Esophagus muscularis mucosa (tissue), 4 donors: ENCODE measurements at places on chromosomes 5 and 9.

GRCh38 chr9:18896531-18897179 is 136.4 kb downstream of the SAXO1 start:
- DNase-seq = no peak

DNA sequence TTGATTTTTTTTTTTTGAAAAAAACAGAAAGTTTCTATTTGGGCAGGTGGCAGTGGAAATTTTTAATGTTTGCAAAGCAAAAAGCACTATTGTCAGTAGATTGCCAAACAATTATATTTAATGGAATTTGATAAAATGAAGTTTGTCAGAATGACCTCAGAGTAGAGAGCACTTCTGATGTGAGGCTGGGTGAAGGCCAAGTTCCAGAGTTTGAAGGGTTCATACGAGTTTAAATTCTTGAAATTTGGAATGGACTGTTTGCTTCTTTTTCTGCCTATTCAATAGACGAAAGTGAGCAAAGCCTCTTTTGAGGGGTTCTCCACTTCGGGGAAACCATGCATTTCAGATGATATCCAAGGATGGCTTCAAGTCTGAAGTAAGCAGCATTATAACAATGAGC is 7.4 kb downstream of the SHC3 start:
- no peak for DNase-seq

GRCh38 chr5:82560561-82560960 is 282.4 kb upstream of the RPS23 start:
- no peak for DNase-seq

DNA sequence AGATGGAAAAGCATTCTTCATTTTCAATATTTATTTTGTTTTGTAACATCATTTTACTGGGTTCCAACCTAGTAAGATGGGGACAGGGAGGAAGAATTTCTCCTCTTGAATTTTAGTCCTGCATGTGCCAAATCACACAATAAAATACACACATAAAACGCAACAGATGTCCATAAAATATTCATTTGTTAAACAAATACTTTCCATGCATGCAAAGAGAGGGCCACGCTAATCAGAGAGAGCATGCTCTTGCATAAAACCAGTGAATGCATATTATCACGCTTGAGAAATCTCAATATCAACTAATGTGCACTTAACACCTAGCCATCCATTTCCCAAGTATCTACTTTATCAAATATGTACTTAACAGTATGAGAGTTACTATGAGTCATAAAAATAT is 212.6 kb upstream of the TARS1 start:
- no peak for DNase-seq

GRCh38 chr9:96460470-96460869 is 10.5 kb downstream of the HABP4 start:
- DNase-seq = no peak

DNA sequence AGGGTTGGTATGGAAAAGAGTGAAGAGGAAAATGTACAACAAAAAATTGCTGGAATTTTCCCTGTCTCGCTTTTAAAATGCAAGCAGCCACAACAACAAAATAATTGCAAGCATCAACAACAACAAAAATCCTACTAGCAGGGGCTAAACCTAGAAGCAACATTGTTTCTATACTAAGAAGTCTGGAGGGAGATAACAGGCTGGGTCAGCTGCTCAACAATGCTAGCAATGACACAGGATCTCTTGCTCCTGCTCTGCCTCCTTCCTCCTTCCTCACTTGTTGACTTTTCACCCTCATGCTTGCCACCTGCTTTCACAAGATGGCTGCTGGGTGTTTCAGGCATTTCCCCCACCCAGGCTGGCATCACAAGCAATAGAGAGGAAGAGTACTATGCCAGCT is 7.6 kb upstream of the AOPEP start:
- DNase-seq = no peak

DNA sequence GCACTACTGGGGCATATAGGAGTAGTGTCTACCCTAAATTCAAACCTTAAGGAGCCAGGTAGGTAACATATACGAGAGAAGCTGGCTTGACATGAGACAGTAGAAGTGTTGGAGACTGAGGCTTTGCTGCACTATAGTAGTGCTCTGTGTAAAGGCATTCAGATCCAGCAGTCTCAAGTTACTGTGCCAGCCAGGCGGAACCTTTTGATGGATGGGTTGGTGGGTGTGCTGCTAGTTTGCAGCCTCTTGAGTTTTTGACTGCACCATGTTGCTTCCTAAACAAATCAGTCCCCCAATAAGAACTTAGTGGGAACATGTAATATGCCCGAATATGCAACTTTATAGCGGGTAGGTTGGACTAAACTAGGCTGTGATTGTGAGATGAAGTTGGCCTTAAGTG is 1.5 kb downstream of the CLTA start:
- no peak for DNase-seq

DNA sequence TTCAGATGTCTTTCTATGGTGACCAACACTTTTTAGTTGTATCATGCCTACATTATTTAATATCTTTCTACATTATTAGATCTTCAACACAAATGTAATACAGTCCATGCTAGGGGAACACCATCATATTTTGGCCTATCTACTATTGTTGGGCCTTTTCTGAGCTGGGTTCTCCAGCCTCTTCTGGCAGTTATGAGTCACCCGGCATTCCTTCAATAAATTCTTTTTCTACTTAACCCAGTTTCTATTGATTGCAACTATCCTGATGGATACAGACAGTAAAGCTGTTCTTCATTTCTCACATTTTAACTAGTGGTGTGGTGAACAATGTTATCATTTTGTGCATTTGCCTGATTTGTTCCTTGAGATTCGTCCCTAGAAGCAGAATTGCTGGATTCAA is 529.3 kb downstream of the BNC2 start:
- no peak for DNase-seq

DNA sequence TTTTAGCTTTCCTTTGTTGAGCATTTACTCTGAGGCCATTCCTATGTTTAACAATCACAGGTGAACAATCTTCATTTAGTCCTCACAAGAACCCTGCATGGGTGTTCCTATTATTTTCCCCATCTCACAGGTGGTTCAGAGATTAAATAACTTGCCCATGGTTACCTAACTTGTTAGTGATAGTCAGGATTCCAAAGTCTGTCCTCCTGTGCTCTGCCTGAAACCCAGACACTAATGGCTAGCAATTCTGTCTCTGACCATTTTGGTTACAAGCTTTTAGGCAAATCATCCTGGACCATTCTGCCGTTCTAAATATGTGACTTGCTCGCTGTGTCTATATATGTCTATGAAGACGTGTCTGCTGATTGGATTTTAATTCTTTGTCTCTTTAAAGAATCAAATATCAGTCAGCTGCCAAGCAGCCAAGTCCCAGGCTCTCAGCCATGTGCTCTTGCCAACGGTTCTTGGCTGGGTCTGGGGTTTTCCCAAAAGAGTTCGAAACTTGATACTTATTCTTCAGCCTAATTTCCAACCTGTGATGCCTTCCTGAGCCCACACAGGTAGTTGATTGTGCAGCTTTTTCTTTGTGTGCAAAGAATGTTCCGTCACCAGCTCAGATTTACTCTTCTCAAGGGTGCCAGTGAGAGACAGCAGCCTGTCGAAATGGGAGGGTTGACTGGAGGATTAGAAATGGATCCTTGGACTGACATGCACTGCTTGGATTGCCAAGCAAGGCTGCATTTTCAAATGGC is 121.7 kb downstream of the NREP start:
- no peak for DNase-seq

DNA sequence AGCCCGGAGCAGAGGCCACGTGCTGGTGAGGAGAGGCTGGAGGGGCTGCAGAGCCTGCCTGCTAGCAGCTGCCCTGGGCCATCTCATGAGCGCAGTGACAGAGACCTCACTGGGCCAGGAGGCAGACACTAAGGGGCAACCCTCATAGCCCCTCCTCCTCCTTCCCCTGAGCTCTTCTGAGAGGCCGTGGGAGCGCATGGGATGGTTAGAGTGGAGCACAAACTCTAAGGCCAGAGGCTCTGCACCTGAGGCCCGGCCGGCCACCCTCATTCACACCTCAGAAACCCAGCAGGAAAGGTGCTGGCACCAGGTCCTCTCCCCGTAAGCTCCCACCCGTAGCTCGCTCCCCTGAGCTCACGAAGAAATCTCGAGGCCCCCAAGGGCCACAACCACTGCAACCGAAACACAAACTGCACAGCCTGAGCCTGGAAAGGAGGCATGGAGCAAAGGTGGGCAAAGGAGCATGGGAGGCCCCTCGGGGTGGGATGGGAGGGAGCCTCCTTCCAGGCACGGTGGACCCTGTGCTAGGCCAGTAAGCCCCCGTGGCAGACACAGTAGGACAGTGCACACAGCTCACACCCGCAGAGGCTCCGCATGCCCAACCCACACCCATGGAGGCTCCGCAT is 17.7 kb downstream of the CAMSAP1 start:
- DNase-seq = no peak

- no peak for DNase-seq
These were observed 151.8 kb downstream of the SMC2 start for GRCh38 chr9:104245925-104246324.

DNA sequence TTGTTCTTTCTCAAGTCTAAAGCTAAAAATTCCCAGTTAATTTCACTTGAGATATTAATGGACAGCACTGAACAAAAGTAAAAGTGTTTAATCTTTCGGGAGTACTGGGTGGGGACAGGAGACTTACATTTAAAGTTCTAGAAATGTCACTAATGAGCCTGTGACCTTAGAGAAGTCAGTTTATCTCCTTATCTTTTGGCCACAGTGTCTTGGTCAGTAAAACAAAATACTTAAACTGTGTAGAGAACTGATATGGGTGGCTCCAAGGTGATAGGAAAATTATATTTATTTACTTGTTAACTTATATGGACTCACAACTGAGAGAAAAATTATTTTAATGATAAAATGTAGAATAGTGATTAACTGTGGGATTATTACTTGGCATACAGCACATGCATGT is 8.9 kb downstream of the IPO11 start:
- DNase-seq = no peak

- no peak for DNase-seq
These were observed 22.0 kb upstream of the GNAQ start for GRCh38 chr9:78053627-78054026.

DNA sequence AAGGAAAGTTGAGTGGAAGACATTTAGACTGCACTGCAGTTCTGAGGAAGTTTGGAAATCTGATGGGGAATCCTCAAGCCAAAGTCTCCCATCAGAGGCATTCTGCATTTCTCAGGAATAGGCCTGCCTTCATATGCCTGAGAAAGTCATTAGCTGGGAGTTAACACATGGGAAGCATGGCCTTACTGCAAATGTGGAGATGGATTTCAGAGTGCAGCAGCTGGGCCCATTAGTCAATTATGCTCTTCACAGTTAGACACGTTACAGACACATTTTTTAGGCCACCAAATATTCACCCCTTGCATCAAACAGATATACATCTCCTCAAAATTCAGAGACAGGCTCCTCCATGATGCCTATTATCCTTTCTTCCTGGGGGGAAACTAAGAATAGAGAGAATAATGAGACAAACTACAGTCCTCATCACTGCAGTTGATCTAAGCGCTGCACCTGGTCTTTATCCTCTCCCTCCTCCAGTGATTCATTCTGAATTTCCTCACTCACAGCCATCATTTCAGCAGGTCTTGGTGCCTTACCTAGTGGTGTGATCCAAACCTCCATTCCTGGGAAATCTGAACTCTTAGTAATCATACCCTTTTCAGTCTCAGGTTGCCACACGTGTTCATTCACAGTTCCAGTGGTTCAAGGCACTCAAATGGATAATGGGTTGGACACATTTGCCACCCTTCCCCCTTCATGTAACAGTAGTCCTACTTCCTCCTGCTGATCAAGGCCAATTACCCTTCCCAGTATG is 47.9 kb upstream of the PPP2CA start:
- no peak for DNase-seq

DNA sequence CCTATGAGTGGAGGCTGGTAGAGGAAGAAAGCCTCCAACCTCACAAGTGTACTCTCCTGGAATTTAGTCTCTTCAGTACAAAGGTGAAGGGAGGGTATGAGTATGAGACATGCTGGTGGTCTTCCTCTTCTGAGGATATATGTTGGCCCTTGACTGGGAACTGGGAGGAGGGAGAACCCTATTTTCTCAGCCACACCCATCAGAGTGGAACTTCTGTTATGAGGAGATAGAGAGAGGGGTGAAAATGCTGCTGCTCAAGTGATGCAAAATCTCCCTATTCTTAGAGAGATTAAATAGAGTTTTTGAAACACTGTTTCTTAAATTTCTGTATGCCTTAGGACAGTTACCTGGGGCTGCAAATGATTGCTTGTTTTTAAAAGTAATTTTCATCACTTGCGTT is 203.4 kb upstream of the PRR16 start:
- no peak for DNase-seq

DNA sequence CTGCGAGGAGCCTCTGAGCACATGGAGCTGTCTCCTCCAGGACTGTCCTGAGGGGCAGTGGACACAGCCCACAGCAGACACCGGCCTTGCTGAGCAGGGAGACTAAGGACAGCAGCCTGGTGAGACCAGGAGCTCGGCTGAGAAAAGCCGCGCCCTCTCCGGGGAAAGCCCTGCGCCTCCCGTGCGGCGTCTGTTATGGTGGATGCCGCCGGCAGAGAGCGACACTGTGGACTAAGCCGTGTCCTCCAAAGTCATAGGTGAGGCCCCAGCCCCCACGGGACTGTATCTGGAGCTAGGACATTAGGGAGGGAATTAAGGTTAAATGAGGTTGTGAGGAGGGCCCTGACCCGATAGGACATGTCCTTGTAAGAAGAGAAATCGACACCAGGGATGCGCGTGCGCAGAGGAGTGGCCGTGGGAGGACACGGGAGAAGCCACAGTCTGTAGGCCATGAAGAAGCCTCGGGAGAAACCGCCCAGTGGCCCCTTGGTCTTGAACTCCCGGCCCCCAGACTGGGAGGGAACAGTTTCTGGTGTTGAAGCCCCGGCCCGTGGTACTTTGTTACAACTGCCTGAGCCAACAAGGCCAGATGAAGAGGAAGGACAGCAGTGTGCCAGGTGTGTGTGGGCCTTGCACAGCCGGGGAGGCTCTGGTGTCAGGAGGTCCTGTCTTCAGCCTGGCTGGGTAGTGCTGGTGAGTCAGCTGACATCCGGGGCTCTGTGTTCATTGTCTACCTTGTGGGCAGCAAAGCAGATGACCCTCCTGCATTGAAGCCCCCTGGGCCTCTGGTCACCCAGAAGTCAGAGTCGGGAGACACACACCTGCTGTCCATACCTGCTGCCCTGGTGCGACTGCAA is 22.1 kb downstream of the MRPL36 start:
- DNase-seq = no peak

GRCh38 chr9:121292051-121292450 is 24.1 kb downstream of the GSN start:
- DNase-seq = no peak

GRCh38 chr9:121187636-121188305 is 13.9 kb downstream of the RAB14 start:
- DNase-seq = no peak

GRCh38 chr9:17484906-17485305 is 94.0 kb upstream of the SH3GL2 start:
- no peak for DNase-seq

GRCh38 chr9:83238871-83239640 is 176.1 kb upstream of the RASEF start:
- no peak for DNase-seq

- no peak for DNase-seq
These were observed 77.2 kb upstream of the KLF9 start for GRCh38 chr9:70491426-70492318.
